ENCODE measurements at places on chromosomes 16 and 17.

DNA sequence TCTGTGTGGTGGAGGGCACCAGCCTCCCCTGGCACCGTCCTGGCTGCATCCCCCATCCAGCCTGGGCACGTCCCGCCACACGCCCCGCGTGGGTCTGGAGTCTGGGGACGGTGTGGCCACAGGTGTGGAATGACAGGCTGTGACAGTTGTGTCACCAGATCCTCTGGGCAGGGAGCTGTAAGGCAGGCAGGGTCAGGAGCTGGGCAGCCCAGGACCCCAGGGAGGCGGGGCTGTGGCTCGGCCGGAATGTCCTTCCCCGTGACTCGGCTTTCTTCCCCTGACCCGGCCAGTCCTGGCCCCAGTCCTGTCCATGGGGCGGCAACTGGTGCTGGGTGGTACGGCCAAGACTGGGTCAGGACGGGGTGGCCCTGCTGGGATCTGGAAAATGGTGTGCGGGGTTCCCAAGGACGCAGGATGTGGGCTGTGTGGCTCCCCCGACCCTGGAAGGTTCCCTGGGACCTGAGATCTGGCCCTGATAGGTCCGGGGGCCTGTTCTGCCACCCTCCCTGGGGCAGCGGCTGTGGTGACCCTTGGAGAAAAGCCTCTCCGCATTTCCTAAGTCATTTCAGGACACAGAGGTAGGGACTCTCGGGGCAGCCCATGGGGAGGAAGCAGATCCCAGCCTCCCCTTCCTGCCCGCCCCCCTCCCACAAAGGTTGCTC is 3.3 kb upstream of the SLC16A3 start:
- DNase-seq, result no peak

GRCh38 chr17:81388612-81389367 is 6.5 kb upstream of the BAHCC1 start:
- DNase-seq, result no peak

- no peak for DNase-seq
Observed at GRCh38 chr17:18031955-18032354, 7.0 kb downstream of the ATPAF2 start.

GRCh38 chr16:66932076-66932475 is 2.1 kb downstream of the CIAO2B start:
- no peak for DNase-seq

- DNase-seq, result no peak
Observed at GRCh38 chr17:1555651-1556471, 6.7 kb downstream of the PITPNA start.

DNA sequence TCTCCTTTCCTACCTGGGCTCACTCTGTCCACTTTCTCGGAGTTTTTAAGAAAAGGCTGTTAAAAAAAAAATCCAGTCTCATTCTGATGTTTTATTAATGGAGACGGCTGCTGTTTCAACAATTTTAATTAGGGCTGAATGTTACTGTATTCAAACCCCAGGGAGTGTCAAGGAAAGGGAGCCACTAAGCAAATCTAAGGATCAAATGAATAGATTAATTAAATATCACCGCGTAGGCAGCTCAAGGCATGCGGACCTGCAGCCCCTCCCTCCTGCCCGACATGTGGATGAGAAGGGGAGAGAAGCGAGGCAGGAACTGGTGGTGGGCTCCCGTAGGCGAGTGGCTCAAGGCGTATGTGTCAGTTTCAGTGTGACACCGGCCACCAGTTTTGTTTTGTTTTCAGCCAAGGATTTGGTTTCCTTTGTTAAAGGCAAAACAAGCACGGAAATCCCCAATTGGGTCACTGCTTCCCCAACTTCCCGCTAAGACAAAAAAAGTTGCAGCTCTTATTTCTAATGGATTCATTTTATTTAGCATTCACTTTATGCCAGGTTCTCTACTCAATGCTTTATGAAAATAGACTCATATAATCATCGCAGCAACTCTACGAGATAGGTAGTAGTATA is 110.6 kb downstream of the GP2 start:
- DNase-seq, result no peak

DNA sequence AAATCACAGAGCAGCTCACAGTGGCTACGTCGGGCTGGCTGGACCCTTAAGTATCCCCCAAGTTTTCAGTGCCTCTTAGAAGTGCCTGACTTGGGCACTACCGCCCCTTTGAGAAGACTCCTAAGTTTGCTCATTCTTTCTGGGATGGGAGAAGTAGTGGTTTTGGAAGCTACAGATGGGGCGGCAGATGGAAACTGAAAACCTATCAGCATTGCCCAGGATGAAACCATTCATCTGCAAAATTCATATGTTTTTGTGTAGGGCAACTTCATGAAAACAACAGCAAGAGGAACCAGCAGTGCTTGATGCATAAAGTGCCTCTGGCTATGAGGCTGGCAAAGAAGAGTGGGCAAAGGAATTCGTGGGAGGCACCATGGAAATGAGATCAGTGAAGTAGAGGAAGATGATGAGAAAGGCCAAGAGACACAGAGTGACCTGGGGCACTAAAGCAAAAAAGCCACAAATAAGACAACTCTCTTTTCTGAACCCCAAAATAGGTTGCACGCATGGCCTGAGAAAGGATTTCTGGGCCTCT is 277.1 kb downstream of the XYLT1 start:
- DNase-seq, result no peak

DNA sequence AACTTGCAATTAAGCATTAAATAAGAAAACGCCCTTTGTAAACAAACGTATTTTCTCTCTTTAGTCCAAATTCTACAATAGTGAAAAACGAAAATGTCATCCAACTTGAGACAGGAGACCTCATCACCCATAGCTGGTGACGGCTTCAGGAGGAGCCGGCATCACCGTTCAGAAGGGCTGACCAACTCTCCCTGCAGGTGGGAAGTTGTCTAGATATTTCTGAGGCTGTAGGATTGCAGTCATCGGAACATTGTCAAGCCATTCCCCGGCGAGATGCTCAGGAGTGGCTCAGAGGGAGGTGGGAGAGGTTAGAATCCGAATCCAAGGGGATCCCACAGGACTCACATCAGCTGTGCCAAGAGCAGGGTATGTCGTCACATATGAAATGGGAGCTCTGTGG is 76.7 kb downstream of the RBFOX3 start:
- DNase-seq, result no peak

DNA sequence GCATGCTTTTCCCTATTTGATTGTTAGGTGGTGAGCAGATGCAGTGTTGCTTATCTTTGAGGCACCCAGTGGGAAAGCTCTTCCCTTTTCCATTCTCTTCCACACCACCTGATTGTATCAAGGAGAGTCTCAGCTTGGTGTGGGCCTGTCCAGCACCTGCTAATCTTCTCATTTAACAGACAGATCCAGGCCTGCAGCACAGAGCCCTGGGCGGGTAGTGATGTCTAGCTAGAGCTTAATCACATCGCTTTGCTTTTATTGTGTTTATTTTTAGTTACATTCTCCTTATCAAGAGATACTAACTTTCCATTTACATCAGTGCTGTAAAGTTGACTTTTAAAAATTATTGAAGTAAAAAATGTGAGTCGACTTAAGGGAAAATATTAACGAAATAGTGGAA is 24.2 kb downstream of the FOXL1 start:
- no peak for DNase-seq

GRCh38 chr17:9971991-9972390 is 66.9 kb upstream of the RCVRN start:
- DNase-seq, result no peak

DNA sequence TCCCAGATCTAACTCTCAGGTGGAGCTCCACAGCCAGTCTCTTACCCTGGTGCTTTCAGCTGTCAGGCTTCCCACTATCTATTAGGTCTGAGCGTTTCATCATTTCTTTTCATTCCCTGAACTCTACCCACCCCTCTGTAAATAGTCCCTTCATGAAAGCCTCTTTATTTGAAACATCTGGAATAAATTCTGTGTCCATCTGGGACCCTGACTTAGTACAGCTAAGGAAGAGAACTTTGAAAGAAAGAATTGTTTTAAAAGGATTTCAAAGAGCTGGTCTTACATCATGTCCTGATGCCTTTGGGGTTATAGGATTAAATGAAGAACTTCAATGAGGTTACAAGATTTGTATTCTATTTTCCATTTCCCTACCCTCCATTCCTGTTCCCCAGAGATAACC is 388.5 kb upstream of the CA10 start:
- no peak for DNase-seq

- no peak for DNase-seq
Observed at GRCh38 chr17:14310605-14311004, 9.7 kb downstream of the HS3ST3B1 start.

GRCh38 chr17:31515267-31515666 is 123.8 kb downstream of the RAB11FIP4 start:
- no peak for DNase-seq

DNA sequence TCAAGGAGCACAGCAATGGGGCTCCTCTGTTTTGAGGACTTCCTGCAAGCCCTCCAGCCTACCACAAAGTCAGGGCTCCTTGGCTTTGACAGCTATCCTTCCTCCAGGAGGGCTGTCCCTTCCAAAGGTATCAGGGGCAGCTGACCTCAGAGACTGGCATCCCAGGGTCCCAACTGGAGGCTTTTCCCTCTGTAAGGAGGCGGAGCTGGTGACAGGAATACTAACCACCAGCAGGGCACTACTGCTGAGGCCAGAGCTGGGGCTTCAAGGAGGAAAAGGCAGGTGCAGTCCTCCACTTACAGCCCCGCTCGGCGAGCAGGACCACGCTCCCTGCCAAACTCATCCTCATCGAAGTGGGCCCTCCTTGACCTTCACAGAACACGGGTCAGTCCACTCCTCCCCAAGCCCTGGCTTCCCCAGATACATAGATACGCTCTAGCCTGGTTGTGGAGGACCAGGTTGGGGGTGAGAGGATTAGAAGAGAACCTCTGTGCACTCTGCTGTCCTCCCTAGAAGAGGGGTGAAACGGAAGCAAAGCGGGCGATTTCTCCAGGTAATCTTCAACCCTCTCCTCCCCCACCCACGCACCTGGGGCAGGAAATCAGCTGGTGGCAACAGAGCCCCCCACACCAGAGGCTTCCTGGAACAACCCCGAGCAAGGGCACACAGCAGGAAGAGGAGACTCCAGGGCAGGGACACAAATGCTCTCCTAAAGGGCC is 20.5 kb downstream of the ST3GAL2 start:
- no peak for DNase-seq

GRCh38 chr17:42819939-42820535 is 4.0 kb downstream of the BECN1 start:
- peak; percentile 31 for DNase-seq

DNA sequence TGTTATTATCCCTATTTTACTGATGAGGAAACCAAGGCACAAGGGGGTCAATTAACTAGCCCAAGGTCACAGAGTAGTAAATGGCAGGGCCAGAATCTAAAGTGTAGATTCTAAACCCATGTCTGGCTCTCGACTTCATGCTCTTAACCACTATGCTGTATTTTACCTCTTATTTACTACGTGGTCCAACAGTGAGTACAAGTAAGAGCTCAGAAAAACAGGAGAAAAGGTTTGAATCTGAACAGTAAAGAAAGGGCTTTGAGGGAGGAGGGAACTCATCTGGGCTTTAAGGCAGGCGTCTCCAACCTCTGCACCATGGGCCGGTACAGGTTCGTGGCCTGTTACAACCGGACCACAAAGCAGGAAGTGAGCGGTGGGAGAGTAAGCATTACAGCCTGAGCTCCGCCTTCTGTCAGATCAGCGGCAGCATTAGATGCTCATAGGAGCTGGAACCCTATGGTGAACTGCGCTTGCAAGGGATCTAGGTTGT is 62.9 kb downstream of the SMURF2 start:
- DNase-seq, result no peak

DNA sequence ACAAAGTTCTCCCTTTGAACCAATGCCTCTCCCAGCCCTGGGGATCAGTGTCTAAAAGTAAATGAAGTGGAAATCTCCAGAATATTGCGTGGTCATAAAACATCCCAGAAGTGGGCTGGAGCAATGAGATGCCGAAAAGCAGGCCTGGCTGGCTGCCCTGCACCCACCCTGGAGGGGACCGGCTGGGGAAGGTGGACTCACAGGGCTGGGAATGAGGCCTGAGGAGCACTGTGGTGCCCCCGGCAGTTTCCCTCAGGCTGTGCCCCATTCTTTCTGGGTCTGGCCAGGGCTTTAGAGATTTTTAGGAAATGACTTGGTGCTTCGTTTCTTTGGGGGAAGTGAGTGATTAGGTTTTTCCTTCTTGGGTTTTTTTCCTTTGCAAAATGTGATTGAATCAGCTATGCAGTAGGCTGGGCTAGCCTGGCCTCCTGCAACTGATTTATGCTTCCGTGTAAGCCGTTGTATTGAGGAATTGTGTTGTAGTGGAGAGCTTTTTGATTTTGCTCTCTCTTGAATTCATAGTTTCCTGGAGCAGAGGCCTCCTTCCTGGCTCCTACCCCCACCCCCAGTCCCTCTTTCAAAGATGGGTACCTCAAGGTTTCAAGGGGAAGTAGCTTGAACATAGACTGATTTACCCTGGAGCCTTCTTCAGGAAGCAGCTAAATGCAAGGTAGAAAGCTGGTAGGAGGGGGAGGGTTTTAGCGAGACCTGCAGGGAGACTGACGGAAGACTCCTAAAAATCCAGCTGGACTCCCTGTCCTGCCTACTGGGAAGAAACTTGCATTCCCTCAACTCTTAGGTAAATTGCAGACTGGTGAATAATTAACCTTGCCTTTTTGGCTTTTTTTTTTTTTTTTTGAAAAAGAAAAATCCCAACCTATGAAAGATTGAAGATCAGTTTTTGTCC is 170.2 kb downstream of the RAB11FIP4 start:
- peak; percentile 25 for DNase-seq

- DNase-seq, result no peak
Observed at GRCh38 chr17:76530811-76531485, 6.6 kb downstream of the CYGB start.

DNA sequence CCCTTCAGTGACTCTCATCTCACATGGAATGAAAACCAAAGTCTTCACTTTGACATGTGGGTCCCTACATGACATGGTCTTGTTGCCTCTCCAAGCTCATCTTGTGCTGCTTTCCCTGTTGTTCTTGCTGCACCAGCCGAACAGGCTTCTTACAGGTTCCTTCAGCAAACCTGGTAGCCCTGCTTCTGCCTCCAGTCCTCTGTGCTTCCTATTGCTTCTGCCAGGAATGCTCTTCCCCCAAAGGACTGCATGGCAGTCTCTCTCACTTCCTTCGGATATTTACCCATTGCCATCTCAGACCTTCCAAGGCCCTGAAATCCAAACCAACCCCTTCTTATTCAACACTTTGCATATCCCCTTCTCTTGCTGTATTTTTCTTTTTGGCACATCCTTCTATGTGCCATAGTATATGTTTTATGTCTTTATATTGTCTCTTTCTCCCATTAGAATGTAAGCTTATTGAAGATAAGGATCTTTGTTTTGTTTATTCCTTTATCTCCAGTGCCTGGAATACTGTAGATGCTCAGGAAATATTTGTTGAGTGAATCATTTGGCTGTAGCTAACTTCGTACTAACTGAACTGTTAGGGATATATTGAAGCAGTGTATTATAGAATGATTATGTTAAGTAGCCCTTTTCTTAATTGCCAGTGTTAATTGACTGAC is 57.9 kb upstream of the SLC12A3 start:
- no peak for DNase-seq

GRCh38 chr16:381012-381788 is 578 bp downstream of the PGAP6 start:
- DNase-seq, result no peak

GRCh38 chr17:66525338-66525737 is 222.9 kb downstream of the PRKCA start:
- DNase-seq, result no peak

- DNase-seq, result peak; percentile 75
Observed at GRCh38 chr17:40818733-40819527, 3.5 kb downstream of the KRT10 start.

- DNase-seq, result no peak
Observed at GRCh38 chr17:19270704-19271611, 33.8 kb downstream of the EPN2 start.
